ENCODE measurements at places on chromosomes 13 and 19. TPM values are rescaled to one million over a fixed set of nuclear protein-coding genes. Genes with fewer than 3 reads are reported as not detected.
A peak's percentile ranks its signal among the peaks of the same experiment; 100 is the strongest.

Gene HSPB6
- total RNA-seq = 0.85 TPM

Gene ZNF564
- 6.2 TPM for total RNA-seq

Gene KLK10
- total RNA-seq = not detected

Gene PTPRH
- total RNA-seq = not detected

Gene ZMYM5
- total RNA-seq = 10.4 TPM

DNA sequence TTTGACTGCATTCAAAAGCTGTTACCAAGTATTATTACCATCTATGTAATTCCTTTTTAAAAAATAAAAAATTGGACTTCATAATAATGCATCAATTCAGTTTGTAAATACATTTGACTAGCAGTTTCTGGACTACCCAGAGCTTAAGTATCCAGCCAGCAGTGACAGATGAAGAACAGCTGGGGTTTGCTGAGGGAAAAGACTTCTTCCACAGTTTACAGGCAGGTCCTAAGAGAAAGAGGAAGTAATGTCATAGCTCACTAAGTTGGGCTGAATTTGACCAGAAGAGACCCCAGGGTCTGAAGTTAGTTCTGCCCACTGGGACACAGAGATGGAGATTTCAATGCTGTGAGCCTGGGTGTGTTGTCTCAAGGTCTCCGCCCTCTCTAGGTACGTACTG lies 96.4 kb downstream of the MBNL2 start:
- no peak overlapping the region for H3K27ac ChIP-seq
- H3K4me3 ChIP-seq = no peak overlapping the region
- H3K27me3 ChIP-seq = no peaks in the 10 kb centered on the region
- H3K36me3 ChIP-seq = no peaks in the 10 kb centered on the region
- H3K4me1 ChIP-seq = peaks cover 7% of the 10 kb centered on the region
- no peak for DNase-seq

DNA sequence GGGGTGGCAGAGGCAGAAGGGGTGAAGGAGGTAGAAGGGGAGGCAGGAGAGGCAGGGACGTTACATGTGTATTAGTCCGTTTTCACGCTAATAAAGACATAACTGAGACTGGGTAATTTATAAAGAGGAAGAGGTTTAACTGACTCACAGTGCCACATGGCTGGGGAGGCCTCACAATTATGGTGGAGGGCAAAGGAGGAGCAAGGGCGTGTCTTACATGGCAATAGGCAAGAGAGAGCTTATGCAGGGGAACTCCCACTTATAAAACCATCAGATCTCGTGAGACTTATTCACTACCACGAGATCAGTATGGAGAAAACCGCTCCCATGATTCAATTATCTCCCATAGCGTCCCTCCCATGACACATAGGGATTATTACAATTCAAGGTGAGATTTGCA lies 19.0 kb upstream of the ACOD1 start:
- no peak overlapping the region for H3K4me3 ChIP-seq
- peaks cover 6% of the 10 kb centered on the region for H3K4me1 ChIP-seq
- peaks cover 1% of the 10 kb centered on the region for H3K27me3 ChIP-seq
- H3K27ac ChIP-seq = no peak overlapping the region

DNA sequence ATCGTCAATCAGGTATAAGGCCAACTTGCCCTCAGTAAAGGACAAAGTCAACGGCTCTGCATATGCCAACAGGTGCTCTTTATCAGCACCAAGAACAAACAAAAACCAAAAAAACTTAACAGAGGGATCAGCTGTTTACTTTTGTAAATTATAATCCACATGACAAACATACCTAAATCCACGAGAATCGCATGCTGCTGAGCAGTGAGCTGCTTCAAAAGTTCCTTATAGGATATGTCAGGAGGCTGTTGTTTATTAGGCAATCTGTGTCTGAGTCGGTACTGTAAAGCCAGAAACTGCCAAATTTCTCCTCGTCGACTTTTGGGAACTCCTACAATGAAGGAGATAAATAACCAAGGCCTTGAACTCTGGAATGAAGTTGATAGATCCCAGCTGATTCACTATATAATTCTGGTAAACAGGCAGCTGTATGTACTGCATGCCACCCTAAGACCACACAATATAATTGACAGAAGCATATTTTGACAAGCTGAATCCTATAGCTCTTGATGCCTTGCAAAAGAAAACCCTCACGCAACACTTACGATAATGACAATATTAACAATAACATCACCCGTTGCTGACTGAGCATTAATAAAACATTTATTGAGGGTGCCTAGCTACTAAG lies 179.8 kb downstream of the TBC1D4 start:
- H3K27ac ChIP-seq = peak overlapping the region; percentile 46
- no peak for DNase-seq
- peaks cover 64% of the 10 kb centered on the region for H3K36me3 ChIP-seq
- no peaks in the 10 kb centered on the region for H3K27me3 ChIP-seq
- H3K4me3 ChIP-seq = no peak overlapping the region

DNA sequence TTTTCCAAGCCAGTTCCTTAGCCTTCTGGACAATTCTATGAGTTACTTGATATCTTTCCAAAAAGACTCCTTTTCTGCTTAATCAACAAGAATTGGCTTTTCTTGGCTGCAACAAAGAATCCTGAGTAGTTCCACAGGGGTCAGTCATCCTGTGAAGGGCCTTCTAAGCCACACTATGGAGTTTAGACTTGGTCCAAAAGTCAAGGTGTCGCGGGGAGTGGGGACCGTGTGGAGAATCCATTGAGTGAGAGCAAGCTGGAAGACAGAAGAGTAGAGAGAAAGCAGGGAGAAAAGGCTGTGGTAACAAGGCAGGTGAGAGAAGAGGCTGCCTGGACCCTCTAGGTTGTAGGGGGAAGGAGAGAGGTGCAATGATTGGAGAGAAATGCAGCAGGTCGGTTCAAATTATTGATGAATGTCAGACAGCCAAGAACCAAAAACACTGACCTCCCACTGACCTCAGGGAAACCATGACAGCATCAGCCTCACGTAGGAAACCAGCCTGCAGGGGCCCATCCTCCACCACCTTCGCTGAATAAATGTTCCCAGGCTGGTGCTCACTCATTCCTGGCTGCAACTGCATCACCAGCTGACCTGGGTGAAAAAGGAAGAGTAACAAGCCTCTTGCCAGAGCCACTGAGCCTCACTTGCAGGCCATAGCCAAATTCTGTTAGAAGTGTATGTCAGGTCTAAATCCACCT lies 7.1 kb upstream of the IFT88 start:
- H3K4me3 ChIP-seq = no peak overlapping the region
- peaks cover 2% of the 10 kb centered on the region for H3K4me1 ChIP-seq
- H3K27ac ChIP-seq = no peak overlapping the region

DNA sequence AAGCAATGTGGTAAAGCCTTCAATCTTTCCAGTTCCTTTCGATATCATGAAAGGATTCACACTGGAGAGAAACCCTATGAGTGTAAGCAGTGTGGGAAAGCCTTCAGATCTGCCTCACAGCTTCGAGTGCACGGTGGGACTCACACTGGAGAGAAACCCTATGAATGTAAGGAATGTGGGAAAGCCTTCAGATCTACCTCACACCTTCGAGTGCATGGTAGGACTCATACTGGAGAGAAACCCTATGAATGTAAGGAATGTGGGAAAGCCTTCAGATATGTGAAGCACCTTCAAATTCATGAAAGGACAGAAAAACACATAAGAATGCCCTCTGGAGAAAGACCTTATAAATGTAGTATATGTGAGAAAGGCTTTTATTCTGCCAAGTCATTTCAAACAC lies 15.6 kb upstream of the ZNF763 start:
- H3K27ac ChIP-seq = no peak overlapping the region
- no peaks in the 10 kb centered on the region for H3K27me3 ChIP-seq
- H3K4me1 ChIP-seq = no peaks in the 10 kb centered on the region
- H3K4me3 ChIP-seq = no peak overlapping the region
- H3K36me3 ChIP-seq = peaks cover 90% of the 10 kb centered on the region

DNA sequence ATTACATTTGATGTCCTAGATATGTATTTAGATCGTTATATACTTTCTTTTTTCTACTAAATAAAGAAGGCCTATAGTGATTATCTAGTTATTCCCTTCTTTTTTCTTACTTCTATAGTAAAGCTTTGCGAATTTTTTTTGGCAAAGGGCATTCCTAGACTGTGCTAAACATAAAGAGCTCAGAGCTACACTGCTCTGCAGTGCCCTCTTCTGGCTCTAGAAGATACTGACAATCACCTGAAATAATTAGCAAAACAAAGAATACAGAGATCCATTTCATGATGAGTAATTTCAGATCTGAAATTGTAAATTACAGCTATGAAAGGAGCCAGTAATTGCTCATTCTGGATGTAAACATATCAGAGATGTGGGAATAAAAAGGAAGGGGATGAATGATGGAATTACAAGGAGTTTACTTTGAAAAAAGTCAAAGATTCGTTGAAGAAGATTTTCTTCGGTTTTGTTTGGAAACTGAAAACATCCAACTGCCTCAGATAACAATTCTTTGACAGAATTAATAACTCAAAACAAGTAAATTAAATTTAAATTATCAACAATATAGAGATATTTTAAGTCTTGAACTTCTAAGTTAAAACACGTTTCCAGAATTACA lies 288.5 kb downstream of the NALCN start:
- peak; percentile 34 for DNase-seq
- no peak overlapping the region for H3K27ac ChIP-seq
- H3K36me3 ChIP-seq = no peaks in the 10 kb centered on the region
- no peak overlapping the region for H3K4me3 ChIP-seq

DNA sequence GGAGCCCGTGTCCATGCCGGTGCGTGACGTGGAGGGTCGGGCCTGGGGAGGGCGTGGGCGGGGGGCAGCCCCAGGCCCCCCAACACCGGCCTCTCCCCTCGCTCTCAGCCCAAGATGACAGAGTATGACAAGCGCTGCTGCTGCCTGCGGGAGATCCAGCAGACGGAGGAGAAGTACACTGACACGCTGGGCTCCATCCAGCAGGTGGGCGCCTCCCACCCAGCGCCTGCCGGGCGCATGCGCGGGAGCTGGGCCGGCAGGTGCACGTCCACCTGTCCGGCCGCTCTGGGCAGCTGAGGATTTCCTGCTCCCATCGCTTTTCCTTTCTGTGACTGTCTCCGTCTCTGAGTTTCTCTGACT lies 49.8 kb downstream of the VAV1 start:
- no peaks in the 10 kb centered on the region for H3K27me3 ChIP-seq
- H3K4me3 ChIP-seq = no peak overlapping the region
- peaks cover 60% of the 10 kb centered on the region for H3K36me3 ChIP-seq
- peaks cover 5% of the 10 kb centered on the region for H3K4me1 ChIP-seq

- H3K27ac ChIP-seq = no peak overlapping the region
- H3K4me1 ChIP-seq = peaks cover 3% of the 10 kb centered on the region
- H3K27me3 ChIP-seq = peaks cover 2% of the 10 kb centered on the region
Observed at GRCh38 chr19:18868380-18869022, 27.5 kb downstream of the CERS1 start.

DNA sequence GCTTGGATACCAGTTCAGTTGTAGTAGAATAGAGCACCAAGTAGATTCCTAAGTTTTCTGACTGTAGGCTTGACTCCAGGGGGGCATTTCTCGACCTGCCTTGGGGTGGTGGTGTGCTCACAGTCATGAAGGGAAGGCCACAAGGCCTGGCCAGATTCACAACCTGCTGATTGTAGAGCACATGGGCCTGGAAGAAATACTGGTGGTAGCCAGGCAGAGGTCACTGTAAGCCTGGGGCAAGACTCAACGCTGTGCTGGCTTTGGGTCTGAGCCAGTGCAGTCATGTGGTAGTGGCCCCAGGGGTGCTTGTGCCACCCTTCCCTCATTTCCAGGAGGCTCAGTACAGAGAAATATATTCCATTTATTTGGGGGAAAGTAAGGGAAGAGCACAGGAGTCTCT lies 832.3 kb upstream of the SLC10A2 start:
- H3K4me1 ChIP-seq = no peaks in the 10 kb centered on the region
- no peaks in the 10 kb centered on the region for H3K36me3 ChIP-seq
- DNase-seq = no peak
- no peaks in the 10 kb centered on the region for H3K27me3 ChIP-seq

- DNase-seq = peak; percentile 61
- peaks cover 38% of the 10 kb centered on the region for H3K36me3 ChIP-seq
- H3K27me3 ChIP-seq = no peaks in the 10 kb centered on the region
- H3K4me3 ChIP-seq = peak overlapping the region; percentile 64
- H3K4me1 ChIP-seq = peaks cover 81% of the 10 kb centered on the region
Observed at GRCh38 chr19:10760273-10760944, 42.5 kb downstream of the DNM2 start.

GRCh38 chr19:48513289-48514122 lies 1.9 kb upstream of the LMTK3 start:
- H3K36me3 ChIP-seq = no peaks in the 10 kb centered on the region
- no peaks in the 10 kb centered on the region for H3K27me3 ChIP-seq
- H3K4me1 ChIP-seq = peaks cover 19% of the 10 kb centered on the region
- DNase-seq = peak; percentile 88
- H3K27ac ChIP-seq = peak overlapping the region; percentile 82

GRCh38 chr13:25067064-25067463 lies 28.9 kb upstream of the PABPC3 start:
- DNase-seq = no peak
- H3K4me3 ChIP-seq = no peak overlapping the region
- H3K27me3 ChIP-seq = peaks cover 21% of the 10 kb centered on the region
- no peaks in the 10 kb centered on the region for H3K4me1 ChIP-seq

DNA sequence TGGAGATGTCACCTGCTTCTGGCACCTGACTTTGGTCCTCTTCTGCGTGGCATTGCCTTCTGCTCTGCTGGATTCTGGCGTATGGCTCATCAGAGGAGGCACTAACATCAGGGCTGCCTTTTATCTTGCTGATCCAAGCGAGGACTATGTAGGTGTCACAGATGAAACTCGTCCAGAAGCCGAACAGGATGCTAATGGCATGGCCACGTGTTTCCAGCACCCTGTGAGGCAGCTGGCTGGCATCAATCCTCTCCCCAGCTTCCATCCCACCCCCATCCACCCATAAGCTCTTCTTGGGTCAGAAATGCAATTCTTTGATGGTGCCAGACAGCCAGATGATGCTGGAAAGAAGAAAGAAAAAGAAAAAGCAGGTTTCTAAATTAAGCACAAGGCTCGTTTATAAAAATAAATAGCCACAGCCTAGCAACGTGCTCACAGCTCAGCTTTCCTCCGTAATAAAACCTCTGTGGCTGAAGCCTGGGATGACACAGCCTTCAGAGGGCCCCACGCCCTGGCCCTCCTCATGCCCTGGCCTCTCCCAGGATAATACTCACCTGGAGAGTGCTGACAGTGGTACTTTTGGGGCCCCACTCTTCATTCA lies 212.9 kb upstream of the SERP2 start:
- no peak overlapping the region for H3K27ac ChIP-seq
- no peaks in the 10 kb centered on the region for H3K27me3 ChIP-seq
- H3K36me3 ChIP-seq = no peaks in the 10 kb centered on the region

GRCh38 chr13:97914540-97914939 lies 38.9 kb upstream of the IPO5 start:
- no peaks in the 10 kb centered on the region for H3K36me3 ChIP-seq
- no peak overlapping the region for H3K27ac ChIP-seq
- DNase-seq = no peak

GRCh38 chr13:34951528-34951927 lies 9.5 kb downstream of the NBEA start:
- no peaks in the 10 kb centered on the region for H3K36me3 ChIP-seq
- no peak overlapping the region for H3K27ac ChIP-seq
- H3K4me3 ChIP-seq = no peak overlapping the region
- no peak for DNase-seq

- no peak overlapping the region for H3K4me3 ChIP-seq
- H3K27me3 ChIP-seq = peaks cover 19% of the 10 kb centered on the region
- no peaks in the 10 kb centered on the region for H3K4me1 ChIP-seq
- no peak for DNase-seq
- no peaks in the 10 kb centered on the region for H3K36me3 ChIP-seq
Observed at GRCh38 chr19:10036601-10037071, 23.4 kb downstream of the RDH8 start.

Measured in activated CD8-positive, alpha-beta T cell treated with anti-CD3 and anti-CD28 coated beads for 36 hours (primary cell).